ENCODE measurements at places on chromosomes 3 and 15.

- DNase-seq = no peak
Measured at GRCh38 chr3:195815169-195815771, 3.5 kb upstream of the MUC4 start.

DNA sequence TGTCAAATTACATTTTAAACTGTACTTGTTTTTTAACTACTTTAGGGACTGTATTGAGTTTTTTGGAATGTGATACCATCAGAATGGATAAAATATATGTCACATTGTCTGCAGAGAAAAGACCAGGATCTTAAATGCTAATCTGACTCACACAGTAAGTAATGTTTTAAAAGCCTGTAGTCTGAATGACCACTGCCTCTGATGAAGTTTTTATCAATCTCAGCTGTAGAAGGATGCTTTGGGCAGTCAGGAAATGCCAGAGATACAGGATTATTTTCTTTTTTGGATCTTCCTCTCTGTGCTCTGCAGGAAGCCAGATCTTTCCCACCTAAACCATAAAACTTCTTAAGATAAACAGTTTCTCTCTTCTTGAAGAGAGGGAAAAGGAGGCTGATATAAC is 73.1 kb upstream of the PRTG start:
- no peak for DNase-seq

- no peak for DNase-seq
Measured at GRCh38 chr3:170228093-170228766, 6.0 kb downstream of the PRKCI start.

GRCh38 chr3:36557021-36557707 is 176.9 kb downstream of the STAC start:
- no peak for DNase-seq

DNA sequence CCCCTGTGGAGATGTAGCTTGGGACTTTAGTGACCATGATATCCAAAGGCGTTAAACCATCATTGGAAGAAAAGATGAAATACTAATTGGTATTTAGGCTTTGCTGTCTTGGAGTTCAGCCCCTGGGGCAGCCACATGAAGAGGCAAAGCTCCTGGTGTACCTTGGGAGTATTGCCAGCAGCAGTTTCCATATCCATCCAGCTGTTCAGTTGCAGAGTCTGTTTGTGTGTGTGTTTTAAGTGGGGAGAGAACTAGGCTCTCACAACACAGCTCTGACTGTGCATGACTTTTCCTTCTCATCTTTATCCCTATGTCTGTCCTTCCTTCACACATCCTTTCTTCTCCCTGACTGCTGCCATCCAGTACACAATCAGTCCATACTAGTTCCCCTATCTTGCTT is 98.9 kb downstream of the CDIN1 start:
- no peak for DNase-seq

DNA sequence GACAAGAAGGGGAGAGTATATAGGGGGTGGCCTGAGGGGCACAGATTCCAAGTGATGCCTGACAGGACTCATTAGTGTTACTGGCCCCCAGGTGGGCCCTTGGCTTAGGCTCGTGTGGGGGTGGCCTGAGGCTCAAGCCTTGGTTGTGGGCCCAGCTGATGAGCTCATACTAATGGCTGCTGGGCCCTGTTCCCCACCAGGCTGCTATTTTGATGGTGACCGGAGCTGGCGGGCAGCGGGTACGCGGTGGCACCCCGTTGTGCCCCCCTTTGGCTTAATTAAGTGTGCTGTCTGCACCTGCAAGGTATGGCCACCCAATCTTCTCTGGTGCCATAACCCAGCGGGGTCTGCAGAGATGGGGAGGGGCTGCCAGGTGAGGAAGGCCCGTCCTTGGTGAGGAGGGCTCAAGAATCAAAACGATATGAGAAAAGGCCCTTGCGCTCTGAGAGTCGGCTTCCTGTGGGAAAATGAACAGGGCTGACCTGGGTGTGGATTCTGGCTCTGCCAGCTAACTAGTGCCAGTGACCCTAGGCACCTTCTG is 7.4 kb downstream of the CHRD start:
- no peak for DNase-seq

- no peak for DNase-seq
Measured at GRCh38 chr3:197994736-197995135, 34.7 kb downstream of the LMLN start.

DNA sequence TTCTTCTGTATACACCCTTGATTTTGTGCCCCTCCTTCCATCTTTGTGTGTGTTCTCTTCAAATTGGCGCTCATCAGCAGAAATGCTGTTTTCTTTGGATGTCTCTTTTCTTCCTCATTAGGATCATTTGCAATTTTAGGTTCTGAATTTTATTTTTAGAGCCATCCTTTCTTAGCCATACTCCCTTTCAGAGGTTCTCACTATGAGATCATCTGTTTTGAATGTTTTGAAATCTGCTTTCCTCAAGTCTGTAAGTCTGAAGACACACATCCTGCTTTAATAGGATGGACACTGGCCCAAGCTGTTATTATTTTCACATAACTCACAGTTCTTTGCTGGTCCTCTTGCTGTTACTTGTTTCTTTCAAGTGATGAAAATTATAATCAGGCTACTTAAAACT is 124.8 kb downstream of the BDH1 start:
- DNase-seq = no peak

- no peak for DNase-seq
Measured at GRCh38 chr3:125116311-125117080, 60.7 kb upstream of the HEG1 start.

DNA sequence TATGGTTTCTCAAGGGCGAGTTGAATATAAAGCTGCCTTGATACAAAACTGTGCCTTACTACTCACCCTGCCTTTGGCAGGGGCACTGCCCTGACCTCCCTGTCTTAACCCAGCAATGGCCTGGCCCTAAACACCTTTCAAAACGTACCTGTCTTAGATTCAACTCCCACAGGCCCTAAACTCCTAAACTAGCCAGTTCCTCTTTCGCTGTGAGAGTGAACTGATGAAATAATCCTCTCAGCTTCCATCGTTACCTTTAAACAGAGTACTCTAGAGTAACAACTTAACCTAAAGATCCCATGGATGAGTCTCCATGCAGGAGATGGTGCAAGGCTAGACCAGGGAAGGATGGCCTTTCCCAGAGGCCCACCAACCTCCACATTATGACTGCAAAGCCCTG is 133.0 kb upstream of the THBS1 start:
- no peak for DNase-seq

GRCh38 chr3:10816019-10816862 is at the start of gene SLC6A11:
TSS of gene SLC6A11 (plus strand) at chr3:10816228. CDS start at chr3:10816266, 38 bp downstream.
- DNase-seq = no peak

DNA sequence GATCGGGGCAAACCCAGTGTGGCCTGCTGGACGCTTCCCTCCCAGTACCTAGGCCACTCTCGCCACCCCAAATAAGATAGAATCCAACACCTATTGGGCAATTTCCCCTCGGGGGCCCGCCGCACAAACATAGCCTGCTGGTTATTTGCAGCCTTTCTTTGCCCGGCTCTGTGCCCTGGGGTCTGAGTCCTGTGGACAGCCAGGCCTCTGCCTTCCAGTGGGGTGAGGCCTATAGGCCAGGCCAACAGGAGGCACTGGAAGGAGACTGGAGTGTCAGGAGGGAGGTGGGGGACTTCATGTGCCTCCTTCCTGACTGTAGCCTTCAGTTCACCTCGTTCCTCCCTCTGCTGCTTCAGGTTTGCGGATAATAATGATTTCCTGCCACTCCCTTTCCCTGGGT is 47.4 kb upstream of the LDHAL6B start:
- DNase-seq = no peak

- DNase-seq = peak; percentile 3
Measured at GRCh38 chr15:23857028-23857641, 170.0 kb upstream of the NDN start.

GRCh38 chr15:31230630-31231485 is 95.8 kb upstream of the KLF13 start:
- no peak for DNase-seq

DNA sequence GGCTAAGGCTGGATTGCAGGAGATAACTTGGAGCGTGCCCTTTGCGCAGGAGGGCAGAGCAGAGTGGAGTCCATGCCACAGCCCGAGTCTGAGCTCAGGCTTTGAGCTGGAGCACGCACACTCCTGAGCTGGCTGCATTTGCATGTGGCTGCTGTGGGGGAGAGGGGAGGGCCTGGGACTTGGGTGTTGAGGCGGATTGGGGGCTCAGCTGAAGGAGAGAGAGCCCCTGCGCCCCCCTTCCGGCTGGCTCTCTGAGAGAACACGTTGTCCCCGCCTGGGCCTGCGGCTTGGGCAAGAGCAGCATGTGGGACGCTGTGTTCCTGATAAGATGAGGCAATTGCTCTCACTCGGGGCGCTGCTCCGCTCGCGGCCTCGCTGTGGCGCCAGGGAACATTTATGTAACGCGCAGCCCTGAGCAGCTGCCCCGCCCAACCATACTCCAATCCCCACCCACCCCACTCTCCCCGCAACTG is 39.1 kb downstream of the KLF13 start:
- DNase-seq = no peak

- DNase-seq = no peak
Measured at GRCh38 chr15:72174551-72175165, 22.9 kb downstream of the GRAMD2A start.

- DNase-seq = no peak
Measured at GRCh38 chr3:7621651-7622050, 760.7 kb downstream of the GRM7 start.
